ENCODE measurements at places on chromosomes 4 and X.

DNA sequence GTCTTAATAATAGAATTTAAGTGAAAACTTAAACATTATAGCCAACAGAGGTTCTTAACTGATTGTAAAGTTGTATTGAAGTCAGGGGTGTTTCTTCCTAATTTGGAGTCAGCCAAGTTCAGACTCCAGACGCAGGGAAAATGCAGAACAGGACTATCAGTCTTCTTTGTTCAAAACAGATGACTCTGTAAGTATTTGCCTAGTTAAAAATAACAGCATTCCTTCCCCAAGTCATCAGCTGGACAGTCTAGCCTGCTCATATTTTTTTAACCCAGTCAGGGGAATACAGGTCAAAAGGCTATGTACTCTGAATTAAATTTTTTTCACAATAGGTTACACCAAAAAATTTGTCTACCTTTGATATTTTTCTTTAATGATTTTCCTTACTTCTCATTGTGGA, 73.8 kb upstream of the DCLK2 start:
- H3K27ac ChIP-seq, result peak overlapping the region; percentile 38
- peaks cover 38% of the 10 kb centered on the region for H3K4me1 ChIP-seq
- H3K36me3 ChIP-seq, result no peaks in the 10 kb centered on the region
- no peak overlapping the region for H3K4me3 ChIP-seq
- no peak for DNase-seq

DNA sequence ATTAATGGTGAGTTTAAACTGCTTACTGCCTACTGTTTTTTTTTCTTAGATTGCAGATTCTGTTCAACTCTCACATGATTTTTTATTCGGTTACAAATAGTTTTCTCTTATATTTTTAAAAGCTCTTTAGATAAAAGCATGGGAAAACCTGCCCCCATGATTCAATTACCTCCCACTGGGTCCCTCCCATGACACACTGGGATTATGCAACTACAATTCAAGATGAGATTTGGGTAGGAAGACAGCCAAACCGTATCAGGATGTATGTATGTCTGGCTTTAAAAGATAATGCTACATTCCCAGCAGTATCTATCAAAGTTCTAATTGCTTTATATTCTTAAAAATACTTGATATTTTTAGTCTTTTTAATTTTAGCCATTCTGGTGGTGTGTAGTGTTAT, 131.5 kb downstream of the JADE1 start:
- H3K27ac ChIP-seq, result no peak overlapping the region
- no peaks in the 10 kb centered on the region for H3K4me1 ChIP-seq
- H3K4me3 ChIP-seq, result no peak overlapping the region
- DNase-seq, result no peak
- H3K36me3 ChIP-seq, result no peaks in the 10 kb centered on the region

- H3K4me1 ChIP-seq, result no peaks in the 10 kb centered on the region
- H3K36me3 ChIP-seq, result no peaks in the 10 kb centered on the region
- no peaks in the 10 kb centered on the region for H3K27me3 ChIP-seq
- DNase-seq, result no peak
- no peak overlapping the region for H3K27ac ChIP-seq
- no peak overlapping the region for H3K4me3 ChIP-seq
These were observed 168.5 kb upstream of the MXRA5 start for GRCh38 chrX:3514996-3515395.

DNA sequence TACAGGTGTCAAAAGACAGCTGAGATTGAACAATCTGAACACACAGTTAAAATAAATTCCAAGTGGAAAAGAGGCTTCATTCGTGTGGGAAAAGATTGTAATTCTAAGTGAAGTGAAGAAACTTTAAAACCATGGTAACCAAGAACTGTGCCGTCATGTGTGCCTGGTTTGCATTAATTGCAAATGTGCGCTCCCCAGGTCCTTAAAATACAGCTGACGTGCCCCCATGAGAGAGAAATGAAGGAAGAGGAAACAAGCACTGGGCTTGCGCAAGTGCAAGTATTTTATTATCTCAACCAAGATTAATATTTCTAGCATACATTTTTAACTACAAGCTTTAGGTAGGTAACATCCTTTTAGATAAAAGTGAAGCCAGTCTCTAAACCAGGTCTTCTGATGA, 92.5 kb downstream of the PARM1 start:
- H3K4me3 ChIP-seq, result no peak overlapping the region
- no peak overlapping the region for H3K27ac ChIP-seq
- no peaks in the 10 kb centered on the region for H3K36me3 ChIP-seq
- H3K4me1 ChIP-seq, result peaks cover 7% of the 10 kb centered on the region

GRCh38 chr4:101419336-101420135, 72.2 kb upstream of the PPP3CA start:
- no peaks in the 10 kb centered on the region for H3K27me3 ChIP-seq
- no peaks in the 10 kb centered on the region for H3K4me1 ChIP-seq
- H3K4me3 ChIP-seq, result no peak overlapping the region

All from heart right ventricle (tissue), 16 donors.